ENCODE measurements at places on chromosomes 6 and 20. TPM values are rescaled to one million over a fixed set of nuclear protein-coding genes. Genes with fewer than 3 reads are reported as not detected.

The MDFI gene
- total RNA-seq = 30.1 TPM

The FKBP5 gene
- total RNA-seq = 12.7 TPM

The FUCA2 gene
- total RNA-seq = 23.7 TPM

The RIPPLY2 gene
- 2.7 TPM for total RNA-seq

The BPI gene
- 2.4 TPM for total RNA-seq
